ENCODE measurements at places on chromosomes 3 and 15.

GRCh38 chr3:183275418-183275817, 22.4 kb downstream of the B3GNT5 start:
- peak; percentile 9 for DNase-seq

DNA sequence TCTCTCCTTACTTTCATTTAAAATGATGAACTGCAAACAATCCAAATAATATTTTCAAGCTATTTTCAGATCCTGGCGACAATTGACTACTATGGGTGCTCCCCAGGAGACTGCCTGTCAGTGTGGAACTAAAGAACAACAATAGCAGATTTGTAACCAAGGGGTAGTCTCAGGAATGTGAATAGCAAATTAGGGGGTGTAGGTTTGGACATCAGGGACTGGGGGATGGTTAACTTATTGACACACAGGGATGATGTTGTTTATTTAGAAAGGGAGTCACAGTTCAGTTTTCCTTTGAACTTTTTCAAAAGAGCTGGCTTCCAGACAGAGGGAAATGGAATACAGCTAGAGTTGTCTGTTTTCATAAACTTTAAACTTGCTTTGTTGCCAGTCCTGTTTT, 229.8 kb downstream of the LRTM1 start:
- DNase-seq = no peak

- no peak for DNase-seq
These were observed 91.8 kb downstream of the FILIP1L start for GRCh38 chr3:100022506-100022905.

DNA sequence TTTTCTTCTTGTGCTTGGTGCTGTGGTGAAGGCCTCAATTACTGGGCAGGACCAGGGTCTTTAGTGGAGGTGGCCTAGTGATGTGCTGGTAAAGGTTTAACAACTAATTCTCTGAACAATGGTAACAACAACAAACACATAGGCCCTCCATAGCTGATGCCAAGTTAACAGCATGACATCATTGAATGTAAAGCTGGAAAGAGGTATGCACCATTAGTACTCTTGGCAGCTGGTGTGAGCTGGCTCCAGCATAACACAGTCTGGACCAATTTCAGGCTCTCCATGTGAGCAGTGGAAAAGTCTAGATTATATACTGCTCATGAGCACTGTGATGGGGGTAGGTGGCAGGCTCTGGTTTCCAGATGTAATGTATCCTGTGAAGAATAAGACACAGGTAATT, 61.8 kb downstream of the SLC7A14 start:
- DNase-seq = no peak

GRCh38 chr15:66231394-66232266, 21.9 kb downstream of the MEGF11 start:
- no peak for DNase-seq

GRCh38 chr3:113212150-113212843, 940 bp downstream of the BOC start:
- no peak for DNase-seq

DNA sequence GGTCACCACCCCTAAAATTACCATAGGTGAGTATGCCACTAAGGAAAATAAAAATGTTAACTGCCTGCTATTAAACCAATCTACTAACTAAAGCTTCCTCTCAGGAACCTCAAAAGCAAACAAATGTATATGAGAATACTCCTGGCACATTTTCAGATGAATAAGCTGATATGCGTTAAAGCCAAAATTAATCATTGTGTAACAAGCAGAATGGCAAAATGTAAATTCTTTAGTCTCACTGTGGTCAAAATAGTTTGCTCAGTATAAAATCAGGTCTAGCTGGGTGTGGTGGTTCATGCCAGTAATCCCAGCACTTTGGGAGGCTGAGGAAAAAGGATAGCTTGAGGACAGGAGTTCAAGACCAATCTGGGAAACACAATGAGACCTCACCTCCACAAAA, 53.6 kb downstream of the SUMF1 start:
- DNase-seq = no peak

DNA sequence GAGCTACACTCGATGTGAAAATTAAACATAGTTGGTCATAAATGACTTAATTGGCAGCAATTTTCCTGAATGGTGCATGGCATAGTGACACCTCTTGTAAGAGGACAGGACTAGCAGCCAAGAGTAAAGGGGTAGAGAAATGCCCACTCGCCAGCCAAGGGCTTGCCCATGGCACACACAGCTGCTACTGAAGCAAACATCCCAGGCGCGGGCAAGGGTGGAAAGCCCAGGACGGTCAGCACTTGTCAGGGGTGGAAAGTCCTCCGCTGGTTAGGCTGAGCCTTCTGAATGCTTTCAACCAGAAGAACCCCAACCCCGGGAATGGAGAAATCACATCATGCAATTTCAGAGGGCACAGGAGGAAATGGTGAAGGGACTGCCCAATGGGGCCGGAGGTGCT, 31.6 kb downstream of the BDH1 start:
- no peak for DNase-seq

- no peak for DNase-seq
These were observed 122.3 kb downstream of the PTPRG start for GRCh38 chr3:61683549-61684236.

DNA sequence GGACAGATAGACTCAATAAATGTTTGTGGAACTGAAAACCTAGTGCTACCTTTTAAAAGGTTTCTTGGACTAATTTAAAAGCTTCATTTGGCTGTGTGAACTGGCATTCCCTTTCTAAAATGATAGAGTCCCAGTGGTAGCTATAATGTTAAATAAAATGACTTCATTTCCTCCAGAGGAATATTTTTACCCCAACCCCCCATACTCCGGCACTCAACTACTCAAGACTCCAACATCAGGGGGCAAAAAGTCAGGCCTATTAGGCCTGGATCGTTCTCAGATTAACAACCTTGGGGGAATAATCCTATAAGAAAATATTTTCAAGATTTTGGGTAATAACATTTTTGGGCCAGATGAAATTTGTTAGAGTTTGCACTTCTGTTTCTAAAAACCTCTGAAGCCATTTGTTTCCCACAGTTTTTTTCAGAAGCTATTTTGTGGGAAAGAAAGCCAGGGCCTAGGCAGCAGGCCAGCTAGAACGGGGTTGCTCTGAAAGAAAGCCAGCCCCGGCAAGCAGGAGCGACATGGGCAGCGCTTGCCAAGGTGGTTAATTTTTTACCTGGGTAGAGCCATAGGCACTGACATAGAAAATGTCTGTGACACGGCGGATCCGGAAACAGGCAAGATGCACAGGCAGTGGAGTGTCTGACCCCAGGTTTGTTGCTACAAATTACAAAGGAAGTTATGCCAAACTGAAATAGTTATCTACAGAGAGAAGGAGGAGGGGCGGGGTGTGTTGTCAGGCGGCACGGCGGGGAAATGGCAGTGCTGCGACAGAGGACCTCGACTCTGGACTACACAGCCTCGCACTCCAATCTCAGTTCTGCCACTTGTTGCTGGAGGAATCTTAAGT, 84.6 kb downstream of the MAGI1 start:
- peak; percentile 18 for DNase-seq

GRCh38 chr3:149267565-149267964, 45.9 kb upstream of the CP start:
- DNase-seq = no peak

DNA sequence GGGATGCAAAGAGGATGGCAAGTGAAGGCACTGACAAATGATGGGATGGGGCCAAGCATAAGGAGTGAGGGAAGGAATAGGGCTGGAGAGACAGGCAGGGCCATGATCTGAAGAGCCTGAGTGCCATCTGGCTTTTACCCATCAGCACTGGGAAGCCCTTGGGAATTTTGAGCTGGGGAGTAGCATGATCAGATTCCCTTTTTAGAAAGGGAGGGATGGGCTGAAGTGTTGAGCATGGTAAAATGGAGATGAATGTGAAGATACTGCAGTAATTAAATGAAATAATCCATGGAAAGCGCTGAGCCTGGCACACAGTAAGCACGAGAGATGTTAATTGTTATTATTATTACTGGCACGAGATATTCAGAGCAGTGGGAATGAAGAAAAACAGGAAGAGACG, 9.9 kb downstream of the RBP1 start:
- DNase-seq = no peak

GRCh38 chr3:113695786-113696645, at the start of gene USF3:
USF3 (minus strand) TSS chr3:113696642; CDS start chr3:113674878, 21,764 bp downstream.
- DNase-seq = peak; percentile 64

- DNase-seq = no peak
These were observed 30.8 kb upstream of the C3orf80 start for GRCh38 chr3:160194438-160194837.

GRCh38 chr3:57059411-57059810, 1.1 kb upstream of the SPATA12 start:
- no peak for DNase-seq

DNA sequence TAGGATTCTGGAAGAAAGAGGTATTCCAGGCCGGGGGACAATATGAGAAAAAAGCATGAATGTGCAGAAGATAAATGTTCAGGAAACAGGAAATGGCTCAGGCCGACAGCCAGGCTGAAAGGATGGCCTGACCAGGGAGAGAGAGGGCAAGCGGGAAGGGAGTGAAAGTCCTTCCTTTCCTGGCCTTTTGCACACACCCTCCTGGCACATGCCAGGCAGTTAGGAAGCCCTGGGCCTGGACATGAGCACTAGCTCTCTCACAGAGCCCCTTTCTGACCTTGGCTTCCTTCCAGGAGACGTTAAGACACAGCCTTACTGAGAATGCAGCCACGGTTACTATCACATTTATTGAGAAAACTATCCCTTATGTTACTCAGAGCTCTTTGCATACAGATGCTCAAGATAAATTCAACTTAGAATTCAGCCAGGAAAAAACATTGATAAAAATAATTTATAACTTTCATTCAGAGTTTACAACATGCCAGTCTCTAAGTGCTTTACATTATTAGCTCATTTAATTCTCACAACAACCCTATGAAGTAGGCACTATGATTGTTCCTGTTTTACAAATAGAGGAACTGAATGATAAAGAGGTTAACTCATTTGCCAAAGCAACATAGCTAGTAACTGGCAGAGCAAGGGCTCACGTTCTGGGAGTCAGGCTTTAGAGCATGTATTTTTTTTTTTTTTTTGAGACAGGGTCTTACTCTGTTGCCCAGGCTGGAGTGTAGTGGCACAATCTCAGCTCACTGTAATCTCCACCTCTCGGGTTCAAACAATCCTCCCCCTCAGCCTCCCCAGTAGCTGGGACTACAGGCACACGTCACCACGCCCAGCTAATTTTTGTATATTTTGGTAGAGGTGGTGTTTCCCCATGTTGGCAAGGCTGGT, 39.4 kb upstream of the SMAD3 start:
- no peak for DNase-seq

DNA sequence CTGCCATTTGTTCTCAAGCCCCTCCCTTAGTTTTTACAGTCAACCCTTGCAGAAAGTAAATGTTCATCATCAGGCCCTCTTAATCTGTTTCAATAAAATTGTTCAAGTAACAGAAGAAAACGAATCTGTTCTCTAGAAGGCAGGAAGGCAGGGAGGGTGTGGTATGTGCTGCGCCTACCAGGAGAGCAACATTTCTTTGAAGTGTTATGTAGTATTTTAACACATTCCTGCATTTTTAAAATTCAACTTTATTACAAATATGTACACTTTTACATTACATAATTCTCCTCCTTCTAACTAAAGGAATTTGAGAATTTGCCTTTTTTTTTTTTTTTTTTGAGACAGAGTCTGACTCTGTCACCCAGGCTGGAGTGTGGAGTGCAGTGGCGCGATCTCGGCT, 657.8 kb downstream of the MCTP2 start:
- no peak for DNase-seq

DNA sequence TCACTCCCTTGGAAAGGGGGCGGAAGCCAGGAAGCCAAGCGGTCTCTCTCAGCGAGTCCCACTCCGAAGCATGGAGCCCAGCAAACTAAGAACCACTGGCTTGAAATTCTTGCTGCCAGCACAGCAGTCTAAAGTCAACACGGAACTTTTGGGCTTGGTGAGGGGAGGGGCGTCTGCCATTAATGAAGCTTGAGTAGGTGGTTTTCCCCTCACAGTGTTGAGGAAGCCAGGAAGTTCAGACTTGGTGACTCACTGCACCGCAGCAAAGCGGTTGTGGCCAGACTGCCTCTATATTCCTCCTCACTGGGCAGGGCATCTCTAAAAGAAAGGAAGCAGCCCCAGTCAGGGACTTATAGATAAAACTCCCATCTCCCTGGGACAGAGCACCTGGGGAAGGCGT, 665.4 kb upstream of the CBLB start:
- DNase-seq = no peak

- no peak for DNase-seq
These were observed 78.2 kb downstream of the FAIM start for GRCh38 chr3:138686771-138687221.

DNA sequence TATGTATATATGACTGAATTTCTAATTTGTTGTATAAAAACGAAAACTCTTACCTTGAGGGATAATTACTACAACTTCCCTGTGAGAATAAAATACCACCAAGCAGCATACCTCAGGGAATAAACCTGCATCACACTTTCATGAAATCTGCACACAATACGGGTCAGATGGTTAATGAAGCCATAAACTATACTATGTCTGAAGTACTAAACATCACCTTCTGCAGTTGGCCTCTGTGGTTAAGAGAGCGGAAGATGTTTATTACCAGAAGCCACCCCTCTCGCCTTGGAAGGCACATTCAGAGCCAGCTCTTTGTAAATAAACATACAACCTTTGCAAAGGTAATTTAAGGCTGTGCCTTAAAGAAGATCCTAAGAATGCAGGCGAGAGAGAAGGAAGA, 462.1 kb upstream of the NR2F2 start:
- no peak for DNase-seq

DNA sequence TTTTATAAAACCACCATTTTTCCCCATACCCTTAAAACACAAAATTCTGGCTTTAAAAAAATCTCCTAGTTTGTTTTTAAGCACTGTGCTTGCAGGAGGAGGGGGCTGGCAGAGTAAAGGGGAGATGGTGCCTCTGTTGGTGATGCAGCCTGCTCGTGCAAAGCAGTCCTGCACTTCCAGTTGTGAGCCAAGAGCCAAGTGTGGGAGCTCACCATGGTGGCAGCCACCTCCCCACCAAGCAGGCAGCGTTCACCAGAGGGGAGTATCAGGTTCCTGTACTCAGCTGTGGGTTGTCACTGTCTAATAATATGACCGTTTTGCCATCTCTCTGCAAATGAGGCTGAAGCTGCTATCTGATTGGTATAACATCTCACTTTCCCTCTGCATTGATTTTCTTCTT, 164.8 kb downstream of the SYNPR start:
- DNase-seq = no peak

DNA sequence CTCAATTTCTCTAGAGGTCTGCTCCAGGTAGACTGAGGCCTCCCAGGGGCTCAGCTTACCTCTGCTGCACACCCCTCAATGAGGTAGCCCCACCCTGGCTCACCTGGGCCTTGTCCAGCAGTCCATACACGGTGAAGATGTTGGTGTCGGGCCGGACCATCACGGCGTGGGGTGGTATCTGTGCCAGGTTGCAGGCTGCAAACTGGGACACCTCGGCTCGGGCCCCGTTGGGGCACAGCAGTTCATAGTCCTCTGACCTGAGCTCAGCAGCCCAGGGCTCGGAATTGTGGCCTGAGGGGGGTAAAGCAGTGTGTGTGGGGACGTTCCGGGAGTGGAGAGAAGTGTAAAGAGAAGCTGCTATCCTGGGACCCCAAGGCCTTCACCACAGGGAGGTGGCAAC, 23.2 kb downstream of the MELTF start:
- no peak for DNase-seq
